ENCODE measurements at places on chromosomes 4 and X.

- no peak overlapping the region for H3K4me3 ChIP-seq
- no peaks in the 10 kb centered on the region for H3K27me3 ChIP-seq
- H3K4me1 ChIP-seq = no peaks in the 10 kb centered on the region
- DNase-seq = no peak
- H3K36me3 ChIP-seq = no peaks in the 10 kb centered on the region
- no peak overlapping the region for H3K27ac ChIP-seq
Observed at GRCh38 chr4:93461541-93461940, 367.0 kb upstream of the ATOH1 start.

DNA sequence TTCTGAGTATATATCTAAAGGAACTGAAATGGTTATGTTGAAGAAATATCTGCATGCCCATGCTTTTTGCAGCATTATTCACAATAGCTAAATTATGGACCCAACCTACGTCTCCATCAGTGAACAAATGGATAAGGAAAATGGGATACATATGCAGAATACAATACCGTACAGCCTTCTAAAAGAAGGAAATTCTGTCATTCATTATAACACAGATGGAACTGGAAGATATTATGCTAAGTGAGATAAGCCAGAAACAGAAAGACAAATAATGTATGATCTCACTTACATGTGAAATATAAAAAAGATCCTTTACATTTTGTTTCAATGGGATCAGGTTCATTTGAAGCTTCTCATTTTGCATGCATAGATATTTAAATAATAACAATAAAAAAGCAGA lies 263.3 kb downstream of the STPG2 start:
- no peaks in the 10 kb centered on the region for H3K36me3 ChIP-seq
- DNase-seq = no peak
- no peaks in the 10 kb centered on the region for H3K27me3 ChIP-seq
- no peaks in the 10 kb centered on the region for H3K4me1 ChIP-seq
- no peak overlapping the region for H3K4me3 ChIP-seq

DNA sequence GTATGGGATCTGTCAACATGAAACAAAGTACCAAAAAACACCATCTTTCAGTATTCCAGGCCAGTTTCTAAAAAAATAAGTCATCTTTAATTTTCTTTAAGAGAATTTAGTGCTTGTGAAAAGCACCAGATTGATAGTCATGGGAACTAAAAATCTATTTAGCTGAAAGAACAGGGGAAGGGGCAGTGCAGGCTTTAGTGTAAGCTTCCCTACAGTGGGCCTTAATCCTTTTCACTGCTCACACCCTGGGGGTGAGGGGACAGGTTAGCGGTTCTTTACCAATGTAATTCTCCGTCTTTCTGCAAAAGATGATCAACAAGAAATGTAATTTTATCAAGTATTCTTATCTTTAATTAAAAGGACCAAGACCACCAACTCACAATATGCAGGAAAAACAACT lies 47.1 kb downstream of the CHIC2 start:
- no peak overlapping the region for H3K27ac ChIP-seq
- H3K4me3 ChIP-seq = no peak overlapping the region
- no peaks in the 10 kb centered on the region for H3K27me3 ChIP-seq
- no peaks in the 10 kb centered on the region for H3K4me1 ChIP-seq

DNA sequence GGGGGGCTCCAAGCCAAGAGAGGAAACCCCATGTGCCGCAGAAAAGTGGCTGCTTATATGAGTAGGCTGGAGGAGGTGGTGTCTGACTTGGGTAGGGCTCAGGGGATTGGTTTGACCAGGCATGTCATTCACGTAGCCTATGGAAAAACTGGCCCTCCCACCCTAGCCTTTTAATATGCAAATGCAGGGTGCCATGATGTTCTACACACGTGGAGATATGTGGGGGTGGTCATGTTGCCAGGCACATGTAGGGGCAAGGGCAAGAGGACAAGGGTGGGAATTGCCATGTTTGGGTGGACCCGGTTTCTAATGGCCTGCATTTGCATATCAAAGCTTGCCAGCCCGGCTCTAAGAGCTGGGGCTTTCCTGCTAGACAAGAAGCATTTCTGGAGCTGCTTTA lies 86.9 kb upstream of the SHISA3 start:
- H3K27me3 ChIP-seq = peaks cover 11% of the 10 kb centered on the region
- no peak overlapping the region for H3K4me3 ChIP-seq
- no peak for DNase-seq
- no peaks in the 10 kb centered on the region for H3K4me1 ChIP-seq

- H3K4me3 ChIP-seq = no peak overlapping the region
- no peak overlapping the region for H3K27ac ChIP-seq
- peaks cover 10% of the 10 kb centered on the region for H3K27me3 ChIP-seq
- H3K36me3 ChIP-seq = no peaks in the 10 kb centered on the region
- no peak for DNase-seq
Observed at GRCh38 chr4:155400893-155401292, 24.1 kb upstream of the MAP9 start.

DNA sequence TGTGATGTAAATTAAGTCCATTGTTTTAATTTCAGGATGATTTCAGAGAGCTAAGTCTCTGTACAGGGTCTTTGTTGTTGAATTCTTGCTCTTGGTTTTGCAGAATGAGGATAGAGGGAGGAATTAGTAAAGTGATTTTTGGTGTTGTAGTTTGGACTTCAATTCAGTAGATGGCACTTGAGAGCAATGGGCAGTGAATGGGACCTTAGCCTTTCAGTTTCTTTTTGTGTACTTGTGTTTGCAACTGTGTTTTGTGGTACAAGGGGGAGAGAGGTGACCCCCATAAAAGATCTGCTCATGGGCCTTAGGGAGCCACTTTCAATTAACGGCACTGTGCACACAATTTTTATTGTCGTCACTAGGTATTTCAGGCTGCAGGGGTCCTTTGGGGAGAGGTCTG lies 340.0 kb downstream of the DCAF12L2 start:
- H3K27ac ChIP-seq = no peak overlapping the region
- no peak overlapping the region for H3K4me3 ChIP-seq
- no peaks in the 10 kb centered on the region for H3K36me3 ChIP-seq
- no peak for DNase-seq
- no peaks in the 10 kb centered on the region for H3K27me3 ChIP-seq
- no peaks in the 10 kb centered on the region for H3K4me1 ChIP-seq

- peaks cover 6% of the 10 kb centered on the region for H3K27me3 ChIP-seq
- no peak overlapping the region for H3K27ac ChIP-seq
- no peaks in the 10 kb centered on the region for H3K36me3 ChIP-seq
- no peaks in the 10 kb centered on the region for H3K4me1 ChIP-seq
- no peak overlapping the region for H3K4me3 ChIP-seq
Observed at GRCh38 chrX:8845469-8845868, 44.3 kb upstream of the FAM9A start.

GRCh38 chr4:15740764-15741404 lies 37.2 kb upstream of the CD38 start:
- no peak overlapping the region for H3K27ac ChIP-seq
- H3K4me3 ChIP-seq = no peak overlapping the region
- peaks cover 3% of the 10 kb centered on the region for H3K4me1 ChIP-seq

DNA sequence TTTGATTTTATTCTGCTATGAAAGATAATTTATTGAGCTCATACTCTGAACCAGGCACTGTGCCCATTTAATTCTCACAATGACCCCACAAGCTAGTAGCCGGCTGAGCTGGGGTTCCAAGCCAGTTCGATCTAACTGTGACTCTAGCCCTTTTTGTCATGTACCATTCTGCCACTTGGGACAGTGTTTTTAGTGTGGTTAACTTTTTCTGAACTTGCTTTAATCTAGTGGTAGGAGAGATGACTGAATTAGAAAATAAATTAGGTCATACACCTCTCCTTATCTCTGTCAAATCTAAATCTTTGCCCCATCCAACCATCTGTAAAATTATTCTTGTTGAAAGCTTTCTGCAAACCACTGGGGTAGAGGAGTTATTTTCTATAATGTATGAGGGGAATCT lies 136.0 kb downstream of the CBR4 start:
- peaks cover 5% of the 10 kb centered on the region for H3K4me1 ChIP-seq
- no peak overlapping the region for H3K4me3 ChIP-seq
- DNase-seq = no peak
- no peaks in the 10 kb centered on the region for H3K36me3 ChIP-seq
- no peak overlapping the region for H3K27ac ChIP-seq

DNA sequence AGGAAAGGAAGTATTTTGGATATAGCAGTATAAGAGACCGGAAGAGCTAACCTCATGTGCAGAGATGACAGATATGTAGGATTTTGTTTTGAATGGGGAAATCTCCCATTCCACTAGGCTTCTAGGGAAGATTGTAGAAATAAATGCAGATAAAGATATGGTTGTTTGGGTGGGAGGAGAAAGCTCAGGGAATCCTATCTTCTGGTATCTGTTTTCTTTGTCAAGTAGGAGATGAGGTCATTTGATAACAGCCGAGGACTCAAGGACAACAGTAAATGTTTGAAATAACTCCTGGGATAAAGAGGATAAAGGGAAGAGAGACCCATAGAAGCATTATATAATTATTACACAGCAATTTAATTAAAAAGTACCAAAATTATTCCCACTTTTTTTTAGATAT lies 24.7 kb upstream of the ZMAT1 start:
- peaks cover 4% of the 10 kb centered on the region for H3K27me3 ChIP-seq
- H3K36me3 ChIP-seq = peaks cover 6% of the 10 kb centered on the region
- no peaks in the 10 kb centered on the region for H3K4me1 ChIP-seq
- H3K27ac ChIP-seq = no peak overlapping the region

DNA sequence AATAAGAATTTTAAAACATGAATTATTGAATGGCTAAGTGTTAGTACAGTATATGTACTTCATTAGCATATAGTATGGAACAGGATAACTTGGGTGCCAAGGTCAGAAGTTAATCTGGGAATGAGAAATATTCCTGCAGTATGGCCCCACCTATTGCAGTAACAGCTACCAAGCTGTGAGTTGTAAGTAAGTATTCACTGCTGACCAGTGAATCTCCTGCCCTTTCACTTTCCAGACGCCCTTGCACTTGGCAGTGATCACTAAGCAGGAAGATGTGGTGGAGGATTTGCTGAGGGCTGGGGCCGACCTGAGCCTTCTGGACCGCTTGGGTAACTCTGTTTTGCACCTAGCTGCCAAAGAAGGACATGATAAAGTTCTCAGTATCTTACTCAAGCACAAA lies 105.1 kb downstream of the NFKB1 start:
- DNase-seq = no peak
- H3K27me3 ChIP-seq = no peaks in the 10 kb centered on the region
- no peak overlapping the region for H3K4me3 ChIP-seq
- H3K36me3 ChIP-seq = peaks cover 33% of the 10 kb centered on the region
- H3K27ac ChIP-seq = no peak overlapping the region

DNA sequence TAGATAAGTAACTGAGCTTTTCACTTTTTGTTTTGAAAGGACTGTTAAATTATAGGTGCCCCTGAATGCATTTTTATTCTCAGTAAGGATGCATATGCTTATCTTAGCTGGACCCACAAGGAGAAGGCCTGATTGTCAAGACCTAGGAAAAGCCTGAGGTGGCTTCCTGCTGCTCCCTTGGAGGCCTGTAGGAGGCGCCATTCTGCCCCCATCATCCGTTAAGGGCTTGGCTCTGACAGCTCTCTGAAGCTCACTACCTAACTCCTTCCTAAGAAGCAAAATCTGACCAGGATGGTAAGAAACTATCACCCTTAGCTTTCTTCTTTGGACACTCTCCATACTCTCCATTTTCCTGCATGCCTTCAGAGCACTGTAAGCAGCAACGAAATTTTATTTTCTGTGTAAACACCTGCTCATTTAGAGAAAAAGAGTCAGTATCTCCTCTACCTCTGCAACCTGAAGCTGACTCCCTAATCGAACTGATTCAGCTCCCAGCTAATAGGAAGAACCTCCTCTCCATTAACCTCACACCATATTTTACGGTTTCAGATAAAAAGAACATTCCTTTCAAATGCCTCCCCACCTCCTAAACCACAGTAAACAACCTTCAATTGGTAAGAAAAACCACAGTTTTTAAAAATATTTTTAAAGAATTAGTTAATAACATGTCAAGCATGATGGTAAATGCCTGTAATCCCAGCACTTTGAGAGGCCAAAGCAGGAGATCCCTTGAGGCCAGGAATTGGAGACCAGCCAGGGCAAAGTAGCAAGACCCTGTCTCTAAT lies 73.4 kb upstream of the EDNRA start:
- H3K4me3 ChIP-seq = no peak overlapping the region
- DNase-seq = no peak
- no peak overlapping the region for H3K27ac ChIP-seq
- no peaks in the 10 kb centered on the region for H3K27me3 ChIP-seq
- no peaks in the 10 kb centered on the region for H3K36me3 ChIP-seq

DNA sequence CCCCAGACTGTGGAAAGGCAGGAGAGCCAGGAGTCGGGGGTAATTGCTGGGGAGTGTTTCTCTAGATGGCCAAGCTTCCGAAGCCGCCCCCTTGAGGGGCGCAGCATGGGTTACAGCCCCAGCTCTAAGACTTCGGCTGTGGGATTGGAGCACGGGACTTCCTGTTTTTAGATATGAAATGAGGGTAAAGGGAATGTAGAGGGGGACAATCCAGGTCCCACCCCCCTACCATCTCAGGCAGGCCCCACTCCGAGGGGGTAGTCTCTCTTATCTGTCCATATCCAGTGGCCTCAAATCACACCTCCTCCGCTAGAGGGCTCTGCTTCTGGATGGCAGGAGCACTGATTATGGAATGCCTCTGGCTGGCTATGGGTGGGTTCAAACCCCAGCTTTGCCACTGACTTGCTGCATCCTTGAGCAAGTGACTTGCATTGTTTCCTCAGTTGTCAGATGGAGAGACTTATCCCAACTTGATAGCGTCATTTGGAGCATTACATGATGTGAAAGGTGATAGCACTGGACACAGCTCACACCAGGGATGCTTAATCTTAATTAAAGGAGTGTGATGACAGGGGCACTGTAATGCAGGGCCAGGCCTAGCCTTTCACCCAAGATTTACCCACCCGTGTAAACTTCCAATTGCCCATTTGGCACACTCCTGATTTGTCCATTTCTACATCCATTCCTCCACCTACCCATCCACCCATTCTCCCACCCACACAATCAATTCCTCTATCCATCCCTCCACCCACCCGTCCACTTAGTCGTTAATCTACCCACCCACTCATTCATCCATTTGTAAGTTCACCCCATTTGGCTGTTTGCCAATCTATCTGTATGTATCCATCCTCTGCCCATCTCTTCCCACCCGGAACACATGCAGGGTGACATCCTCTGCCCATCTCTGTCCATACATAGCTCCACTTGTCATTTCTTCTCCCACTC lies 848 bp upstream of the KCND1 start:
- H3K27me3 ChIP-seq = no peaks in the 10 kb centered on the region
- peak overlapping the region; percentile 25 for H3K27ac ChIP-seq
- peaks cover 11% of the 10 kb centered on the region for H3K36me3 ChIP-seq
- peak overlapping the region; percentile 71 for H3K4me3 ChIP-seq
- H3K4me1 ChIP-seq = peaks cover 26% of the 10 kb centered on the region

GRCh38 chr4:48954314-48954713 lies 31.8 kb upstream of the CWH43 start:
- no peak overlapping the region for H3K27ac ChIP-seq
- no peaks in the 10 kb centered on the region for H3K36me3 ChIP-seq
- no peaks in the 10 kb centered on the region for H3K4me1 ChIP-seq
- H3K27me3 ChIP-seq = peaks cover 17% of the 10 kb centered on the region
- no peak for DNase-seq
- H3K4me3 ChIP-seq = no peak overlapping the region

DNA sequence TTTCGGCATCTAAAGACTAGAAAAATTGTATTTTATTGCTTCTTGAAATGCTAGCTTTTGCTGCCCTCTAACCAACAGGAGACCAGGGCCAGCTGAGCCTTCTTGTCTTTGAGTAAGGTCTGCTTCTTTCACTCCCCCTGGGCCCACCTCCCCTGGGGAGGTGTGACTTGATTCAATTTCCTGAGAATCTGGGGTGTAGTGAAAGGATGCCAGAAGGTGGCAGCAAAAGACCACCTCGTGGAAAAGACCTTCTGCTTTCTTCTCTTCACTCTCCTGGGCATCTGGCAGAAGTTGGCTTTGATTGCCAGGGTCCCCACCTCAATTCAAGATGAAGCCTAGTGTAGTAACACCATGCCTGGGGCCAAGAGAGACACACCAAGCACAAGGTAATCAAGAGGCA lies 96.5 kb upstream of the MAOA start:
- H3K27ac ChIP-seq = no peak overlapping the region
- DNase-seq = peak; percentile 20
- no peaks in the 10 kb centered on the region for H3K27me3 ChIP-seq
- H3K36me3 ChIP-seq = peaks cover 3% of the 10 kb centered on the region
- H3K4me3 ChIP-seq = no peak overlapping the region
